Stimulated activated CD8-positive, alpha-beta memory T cell treated with anti-CD3 and anti-CD28 coated beads, Interleukin-4, amount 100 ng/mL, for 24 hours (primary cell): ENCODE measurements at places on chromosomes 13 and 19.

- peak; percentile 34 for DNase-seq
Observed at GRCh38 chr19:11560404-11561051, 1.5 kb upstream of the ELOF1 start.

DNA sequence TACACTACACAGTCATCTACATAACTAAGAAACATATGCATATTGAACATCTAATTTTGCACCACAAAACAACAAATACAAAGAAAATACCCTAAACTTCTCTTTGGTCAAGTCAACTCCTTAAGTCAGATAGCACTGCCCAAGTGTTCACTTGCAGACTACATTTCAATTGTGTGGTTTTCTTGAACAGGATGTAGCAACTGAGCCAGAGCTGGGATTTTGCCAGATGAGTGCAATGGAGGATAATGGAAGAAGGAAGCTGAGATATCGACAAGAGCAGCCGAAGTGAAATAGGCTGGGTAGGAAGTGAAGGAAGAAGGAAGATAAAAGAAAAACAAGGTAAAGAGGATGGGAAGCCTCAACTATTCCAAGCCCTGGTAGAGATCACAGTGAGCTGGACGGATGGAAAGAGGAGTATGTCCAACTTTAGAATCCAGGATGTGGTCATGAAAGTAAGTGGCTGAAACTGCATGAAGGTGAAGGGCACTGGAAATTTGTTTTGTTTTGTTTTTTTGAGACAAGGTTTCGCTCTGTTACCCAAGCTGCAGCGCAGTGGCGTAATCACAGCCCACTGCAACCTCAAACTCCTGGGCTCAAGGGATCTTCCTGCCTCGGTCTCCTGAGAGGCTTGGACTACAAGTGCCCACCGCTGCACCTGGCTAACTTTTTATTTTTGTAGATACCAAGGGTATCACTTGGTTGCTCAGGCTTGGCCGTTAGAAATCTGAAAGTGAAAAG lies 15.0 kb downstream of the NUFIP1 start:
- no peak for DNase-seq

DNA sequence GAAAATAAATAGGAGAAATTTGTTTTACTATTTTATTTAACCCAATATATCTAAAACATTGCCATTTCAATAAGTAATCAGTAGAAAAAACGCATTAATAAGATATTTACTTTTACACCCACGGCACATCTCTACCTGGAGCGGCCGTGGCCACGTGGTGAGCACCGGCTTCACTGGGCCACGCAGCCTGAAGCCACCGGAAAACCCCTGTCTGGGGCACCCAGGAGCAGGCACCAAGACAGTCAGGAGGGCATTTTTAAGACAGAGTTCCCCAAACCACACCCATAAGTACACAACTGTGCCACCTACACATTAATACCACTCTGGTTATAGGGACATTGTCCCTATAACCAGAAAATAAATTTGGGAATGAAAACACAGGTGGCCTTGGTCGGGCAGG lies 80.9 kb downstream of the SPACA7 start:
- DNase-seq: no peak

DNA sequence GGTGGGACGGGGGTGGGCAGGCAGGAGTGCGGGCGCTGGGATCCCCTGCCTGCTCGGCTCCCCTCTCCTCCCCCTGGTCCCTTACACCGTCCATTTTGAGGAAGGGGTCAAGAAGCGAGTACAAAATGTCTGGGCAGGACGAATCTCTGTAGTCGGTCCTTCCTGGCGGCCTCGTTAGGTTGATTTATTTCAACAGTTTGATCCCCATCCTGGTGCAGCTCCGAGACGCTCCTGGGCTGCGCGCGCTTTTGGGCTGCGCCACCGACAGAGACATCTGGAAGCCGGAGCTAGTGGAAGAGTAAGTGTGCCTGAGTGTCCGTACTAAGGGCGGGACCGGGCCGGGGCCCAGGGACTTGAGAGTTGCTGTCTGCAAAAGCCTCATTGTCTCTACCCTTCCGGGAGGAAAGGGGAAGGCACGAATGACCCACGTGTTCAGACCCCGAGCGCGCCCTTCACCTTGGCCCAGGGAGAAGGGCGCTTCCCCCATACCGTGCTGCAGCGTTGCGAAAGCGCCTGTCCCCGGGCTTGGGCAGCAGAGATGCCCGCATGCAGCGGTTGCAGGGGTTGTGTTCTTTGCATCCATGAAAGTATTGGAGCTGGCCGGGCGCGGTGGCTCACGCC lies 1.8 kb downstream of the ZNF114 start:
- DNase-seq: no peak

DNA sequence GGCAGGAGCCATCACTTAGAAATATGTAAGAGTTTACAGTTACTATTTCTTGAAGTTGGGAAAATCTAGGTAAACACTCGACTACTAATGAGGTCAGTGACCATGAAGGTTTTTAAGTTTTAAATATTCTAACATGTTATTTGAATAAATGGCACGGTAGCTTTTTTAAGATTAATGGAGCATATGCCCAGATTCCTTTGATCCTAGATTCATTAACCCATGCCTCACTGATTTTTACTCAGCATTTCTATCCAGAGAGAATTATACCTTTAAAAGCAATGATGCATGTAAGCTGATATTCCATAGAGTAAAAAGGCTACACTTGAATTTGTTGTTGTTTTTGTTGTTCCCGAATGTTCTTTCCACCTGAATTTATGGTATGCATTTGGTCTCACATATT lies 541.4 kb downstream of the DACH1 start:
- no peak for DNase-seq
